ENCODE measurements at places on chromosomes 5 and 9.

GRCh38 chr5:97847920-97848631 is 665.0 kb upstream of the RIOK2 start:
- no peak for DNase-seq

GRCh38 chr9:2420543-2420942 is 201.0 kb upstream of the VLDLR start:
- DNase-seq = no peak

DNA sequence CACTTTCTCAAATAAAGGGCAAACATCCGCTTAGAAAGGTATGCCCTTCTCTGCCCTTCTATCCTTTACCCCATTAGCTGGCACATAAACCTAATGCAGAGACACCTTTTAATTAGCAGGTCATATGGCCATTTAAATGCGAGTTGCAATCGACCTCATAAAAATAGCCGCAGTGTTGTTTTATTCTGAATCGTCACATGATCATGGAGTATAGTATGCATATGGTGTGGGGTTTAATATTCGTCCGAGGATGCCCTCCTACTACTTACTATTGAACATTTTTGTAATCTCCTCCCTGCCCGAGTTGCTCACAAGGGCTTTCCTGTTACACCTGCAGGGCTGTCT is 72.0 kb downstream of the PIK3R1 start:
- DNase-seq = no peak

GRCh38 chr9:21461377-21461776 is 20.7 kb downstream of the IFNE start:
- DNase-seq = no peak

GRCh38 chr5:87404359-87404758 is 8.4 kb downstream of the CCNH start:
- DNase-seq = no peak

- no peak for DNase-seq
Observed at GRCh38 chr5:175564716-175565115, 86.4 kb downstream of the SFXN1 start.

DNA sequence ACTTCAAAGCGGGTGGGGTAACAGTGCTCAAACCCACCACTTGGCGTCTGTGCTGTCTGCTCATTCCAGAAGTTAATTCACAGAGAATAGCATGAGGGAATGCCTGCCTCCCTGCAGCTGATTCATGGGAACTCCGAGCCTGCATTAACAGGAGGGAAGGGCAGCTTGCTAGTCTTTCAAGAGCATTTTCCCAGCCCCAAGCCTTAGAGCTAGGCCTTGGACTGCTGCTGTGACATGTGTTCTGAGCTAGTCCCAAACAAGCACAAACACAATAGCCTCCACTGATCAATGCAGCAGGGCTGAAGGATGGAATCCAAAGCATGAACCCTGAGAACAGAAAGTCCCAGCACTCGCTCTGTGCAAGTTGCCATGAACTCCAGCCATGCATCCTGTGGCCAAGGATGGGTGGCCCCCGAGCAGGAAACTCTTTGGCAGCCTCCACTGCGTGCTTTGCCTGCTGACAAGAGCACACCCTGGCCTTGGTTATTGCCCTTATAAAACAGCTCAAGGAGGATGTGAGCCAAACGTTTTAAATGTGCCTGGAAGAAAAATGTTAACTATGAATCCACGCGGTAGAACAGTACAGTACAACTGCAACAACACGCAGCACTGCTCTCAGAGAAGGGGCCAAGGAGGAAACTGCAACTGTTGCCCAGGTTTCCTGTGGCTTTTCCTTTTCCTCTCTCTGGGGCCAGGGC is 653.1 kb upstream of the KLF4 start:
- no peak for DNase-seq

GRCh38 chr9:79237861-79238260 is 333.9 kb upstream of the TLE4 start:
- no peak for DNase-seq

DNA sequence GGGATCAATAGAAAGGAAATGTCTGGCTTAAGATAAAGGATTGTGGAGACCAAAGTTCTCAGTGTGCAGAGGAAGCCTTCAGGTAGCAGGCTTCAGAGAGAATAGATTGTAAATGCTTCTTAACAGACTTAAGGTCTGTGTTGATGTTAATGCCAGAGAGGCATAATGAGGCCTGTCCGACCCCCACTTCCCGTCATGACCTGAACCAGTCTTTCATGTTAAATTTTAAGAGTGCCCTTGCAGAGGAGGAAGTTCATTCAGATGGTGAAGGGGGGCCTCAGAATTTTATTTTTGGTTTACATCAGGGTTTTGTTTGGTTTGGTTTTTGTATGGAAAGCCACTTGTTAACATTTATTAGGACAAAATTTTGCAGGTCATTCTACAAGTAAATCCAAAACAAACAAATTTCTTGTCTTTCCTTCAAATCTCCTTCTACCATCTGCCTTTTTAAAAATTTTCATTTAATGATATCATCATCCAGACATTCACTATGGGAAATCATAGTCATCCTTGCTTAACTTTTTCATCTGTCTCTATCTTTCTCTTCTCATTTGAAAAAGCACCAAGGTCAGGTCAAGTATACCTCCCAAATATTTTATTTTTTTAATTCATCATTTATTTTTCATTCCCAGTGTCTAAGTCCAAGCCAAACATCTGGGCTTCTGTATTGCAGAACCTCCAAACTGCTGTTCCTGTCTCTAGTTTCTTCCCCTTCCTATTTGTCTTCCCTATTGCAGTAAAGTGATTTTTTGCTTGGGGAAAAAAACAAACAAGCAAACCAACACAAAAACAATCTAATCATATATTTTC is 6.9 kb upstream of the ABCA1 start:
- DNase-seq = no peak

GRCh38 chr5:138819081-138819480 is 56.1 kb downstream of the LRRTM2 start:
- no peak for DNase-seq

Measured in CD4-positive, alpha-beta T cell treated with Interleukin-21 for 1 hour (primary cell).